ENCODE measurements at places on chromosomes 12 and 14. TPM values are rescaled to one million over a fixed set of nuclear protein-coding genes. Genes with fewer than 3 reads are reported as not detected.

Gene CISTR
- total RNA-seq, result not detected

Gene NFKBIA
- total RNA-seq, result 392 TPM

Gene ACVRL1
- total RNA-seq, result 133 TPM

Gene ZFHX2
- total RNA-seq, result 1.9 TPM

Gene BMAL2
- total RNA-seq, result 3.0 TPM

Gene SLC25A47
- not detected for total RNA-seq

Gene SPIC
- not detected for total RNA-seq

Gene SLC38A4
- total RNA-seq, result not detected

Gene PTGDR
- total RNA-seq, result 0.72 TPM

Gene CIROP
- not detected for total RNA-seq

Gene AGAP2
- total RNA-seq, result 4.2 TPM

Gene IFI27L1
- total RNA-seq, result 9.3 TPM

Gene OVCH1
- total RNA-seq, result 0.13 TPM

Gene GLIPR1L2
- total RNA-seq, result 2.3 TPM

Gene COL2A1
- total RNA-seq, result not detected

Gene TMEM119
- total RNA-seq, result 5.9 TPM

Gene ITGB7
- 5.8 TPM for total RNA-seq

Gene RNASE1
- total RNA-seq, result 87.2 TPM

Gene GPD1
- total RNA-seq, result 0.72 TPM

Gene BDKRB2
- total RNA-seq, result 8.4 TPM

Gene CCDC175
- total RNA-seq, result not detected

Gene SYNDIG1L
- total RNA-seq, result 0.47 TPM

Gene ABCC9
- total RNA-seq, result 73.5 TPM

Gene CYP27B1
- not detected for total RNA-seq

Gene KRT72
- not detected for total RNA-seq

Gene NANOG
- total RNA-seq, result 0.08 TPM

Gene USP44
- 6.1 TPM for total RNA-seq

Gene ATG14
- 18.8 TPM for total RNA-seq

Gene ZNF26
- total RNA-seq, result 9.8 TPM

Gene SINHCAF
- total RNA-seq, result 25.4 TPM

Gene STAC3
- total RNA-seq, result 0.35 TPM

Gene RNASE3
- not detected for total RNA-seq

Gene CMTM5
- 0.81 TPM for total RNA-seq

Gene CRIP1
- total RNA-seq, result 11.2 TPM

Gene TRPV4
- total RNA-seq, result 0.82 TPM

Gene EXOC3L4
- total RNA-seq, result not detected

Gene KSR2
- under 0.01 TPM for total RNA-seq

Gene IL26
- total RNA-seq, result not detected

Gene DIO2
- 20.0 TPM for total RNA-seq

Gene INF2
- 102 TPM for total RNA-seq

Gene KCNC2
- total RNA-seq, result not detected

Gene RPL36AL
- 263 TPM for total RNA-seq

Gene LRRK2
- 26.0 TPM for total RNA-seq

Gene NPFF
- not detected for total RNA-seq

Gene KLHL33
- total RNA-seq, result 1.6 TPM

Gene TMEM63C
- not detected for total RNA-seq

Gene SDS
- not detected for total RNA-seq

Gene ARHGAP9
- total RNA-seq, result 13.1 TPM

Measured in gastroesophageal sphincter (tissue), 4 donors.